ENCODE measurements at places on chromosomes 13 and 19. TPM values are rescaled to one million over a fixed set of nuclear protein-coding genes. Genes with fewer than 3 reads are reported as not detected.

The SLC17A7 gene
- total RNA-seq = 1.8 TPM

The CFAP97D2 gene
- total RNA-seq = not detected

The NR2C2AP gene
- total RNA-seq = 5.9 TPM

The ZNF497 gene
- total RNA-seq = 0.30 TPM

The CACNG6 gene
- total RNA-seq = not detected

The CFD gene
- 477 TPM for total RNA-seq

The ZNF837 gene
- total RNA-seq = 0.13 TPM

The ZFR2 gene
- not detected for total RNA-seq

The MED26 gene
- total RNA-seq = 3.9 TPM

The ZIK1 gene
- 3.8 TPM for total RNA-seq

The LGALS14 gene
- not detected for total RNA-seq

The PEG3 gene
- total RNA-seq = 7.1 TPM

The HNRNPM gene
- 113 TPM for total RNA-seq

The BIVM gene
- 31.0 TPM for total RNA-seq

The ANKRD24 gene
- 0.08 TPM for total RNA-seq

The ICAM4 gene
- total RNA-seq = 0.46 TPM

The PABPC3 gene
- 0.08 TPM for total RNA-seq

The RGS9BP gene
- total RNA-seq = 14.3 TPM

The FFAR3 gene
- not detected for total RNA-seq

The SLITRK1 gene
- not detected for total RNA-seq

The AMH gene
- total RNA-seq = 0.24 TPM
